Panc1 (cell line): ENCODE measurements at places on chromosomes 5 and 9.

DNA sequence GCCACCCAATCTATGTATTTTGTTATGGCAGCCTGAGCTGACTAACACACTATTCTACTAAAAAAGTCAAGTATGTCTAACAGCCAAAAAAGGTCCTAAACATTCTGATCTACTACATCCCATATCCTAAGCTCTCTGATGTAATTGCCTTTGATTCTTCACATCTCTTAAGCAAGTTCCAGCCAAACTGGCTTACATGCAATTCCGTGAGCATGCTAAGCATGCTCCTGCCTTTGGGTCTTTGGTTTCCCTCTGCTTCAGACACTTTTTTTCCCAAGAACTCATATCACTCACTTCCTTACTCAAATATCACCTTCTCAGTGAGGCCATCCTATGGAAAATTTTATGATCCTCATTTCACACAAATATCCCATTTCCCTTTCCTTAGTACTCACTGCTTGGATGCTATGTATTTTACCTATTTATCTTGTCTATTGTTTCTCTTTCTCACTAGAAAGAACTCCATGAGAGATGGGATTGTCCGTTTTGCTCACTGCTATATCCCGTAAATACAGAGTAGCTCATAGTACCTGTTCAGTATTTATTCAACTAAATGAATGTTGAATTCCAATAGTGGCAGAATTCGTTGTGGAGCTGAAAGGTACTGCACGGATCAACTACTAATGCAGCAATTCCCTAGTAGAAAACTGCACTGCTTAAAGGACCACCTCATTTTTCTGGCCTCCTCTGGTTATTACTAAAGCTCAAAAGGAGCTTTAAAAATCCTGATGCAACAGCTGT is 2.3 kb upstream of the SLC12A2 start:
- no peak for DNase-seq

DNA sequence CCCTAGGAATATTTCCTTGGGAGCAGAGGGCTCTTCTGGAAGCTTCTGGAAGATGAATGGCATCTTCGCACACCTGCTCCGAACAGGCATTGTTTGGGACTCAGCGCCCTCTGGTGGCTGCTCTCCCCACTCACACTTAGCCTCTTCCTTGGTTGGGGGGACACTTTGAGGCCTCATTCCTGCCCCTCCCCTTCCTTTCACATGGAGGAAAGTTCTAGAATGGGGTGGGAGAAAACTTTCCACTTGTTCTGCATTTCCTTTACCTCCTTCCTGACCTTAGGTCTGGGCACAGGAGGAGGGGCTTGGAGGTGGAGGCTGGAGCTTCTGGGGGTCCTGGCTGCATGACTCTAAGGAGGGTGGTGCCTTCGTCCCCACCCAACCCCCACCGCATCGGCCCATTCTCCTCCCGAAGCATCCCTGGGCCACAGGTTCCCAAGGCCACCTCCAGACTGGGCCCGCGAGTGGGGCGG is 19.3 kb upstream of the SMIM32 start:
- peak; percentile 57 for DNase-seq

DNA sequence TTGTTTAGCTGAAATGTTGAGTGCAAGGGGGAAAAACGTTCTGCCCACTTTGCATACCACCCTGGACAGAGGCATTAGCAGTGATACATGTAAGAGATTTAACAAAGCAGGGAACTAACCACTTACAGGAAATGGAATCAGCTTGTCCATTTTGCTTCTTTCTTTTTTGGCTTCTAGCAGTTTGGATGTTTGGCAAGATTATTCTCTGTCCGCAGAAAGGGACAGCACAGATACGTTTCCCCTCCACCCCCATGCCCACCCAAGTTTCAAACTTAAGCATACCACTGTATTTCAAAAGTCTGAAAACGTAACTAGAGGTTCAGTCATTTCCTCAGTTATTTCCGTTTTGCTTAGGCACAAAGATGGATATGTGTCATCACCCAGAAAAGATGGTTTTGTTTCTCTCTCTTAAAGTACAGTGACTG is 118.4 kb downstream of the GDNF start:
- DNase-seq = no peak

- peak; percentile 97 for DNase-seq
Measured at GRCh38 chr9:37471942-37472684, 6.9 kb upstream of the ZBTB5 start.

GRCh38 chr9:134214766-134215419 is 50.5 kb upstream of the RNU6ATAC start:
- no peak for DNase-seq

DNA sequence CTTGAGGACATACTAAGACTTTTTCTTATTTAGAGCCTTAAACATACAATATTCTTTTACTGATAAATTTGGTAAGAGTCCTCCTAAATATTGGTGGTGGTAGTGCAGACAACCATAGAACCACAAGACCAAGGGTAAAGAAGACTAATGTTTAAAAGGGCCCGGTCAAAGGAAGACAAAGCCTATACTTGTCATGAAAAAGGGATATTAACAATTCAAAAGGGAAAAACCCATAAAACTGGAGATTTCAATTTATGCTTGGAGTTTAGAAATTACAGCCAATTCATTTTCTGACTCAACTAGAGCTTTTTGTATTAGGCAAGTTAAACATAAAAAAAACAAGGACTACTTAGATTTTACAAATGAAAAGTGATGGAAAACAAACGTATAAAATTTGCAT is 24.4 kb downstream of the FEM1C start:
- DNase-seq = no peak

DNA sequence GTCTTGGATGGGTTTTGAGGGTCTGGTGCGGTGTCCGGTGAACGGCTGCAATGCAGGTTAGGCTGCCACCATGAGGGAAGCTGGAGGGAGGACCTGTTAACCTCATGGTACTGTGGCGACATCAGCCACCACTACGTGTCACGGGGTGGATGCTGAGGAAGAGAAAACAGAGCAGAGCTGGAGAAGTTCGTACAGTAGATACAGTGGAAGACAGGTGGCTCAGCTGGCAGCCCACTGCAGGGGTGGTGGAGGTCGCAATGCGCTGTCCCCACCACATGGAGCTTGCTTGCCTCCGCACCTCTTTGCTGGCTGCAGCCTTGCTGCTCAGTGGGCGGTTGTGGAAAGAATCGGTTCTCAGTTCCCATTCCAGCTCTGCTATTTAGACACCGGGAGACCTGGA is 2.8 kb downstream of the DCANP1 start:
- no peak for DNase-seq

- DNase-seq = no peak
Measured at GRCh38 chr9:18441261-18441660, 32.7 kb upstream of the ADAMTSL1 start.

DNA sequence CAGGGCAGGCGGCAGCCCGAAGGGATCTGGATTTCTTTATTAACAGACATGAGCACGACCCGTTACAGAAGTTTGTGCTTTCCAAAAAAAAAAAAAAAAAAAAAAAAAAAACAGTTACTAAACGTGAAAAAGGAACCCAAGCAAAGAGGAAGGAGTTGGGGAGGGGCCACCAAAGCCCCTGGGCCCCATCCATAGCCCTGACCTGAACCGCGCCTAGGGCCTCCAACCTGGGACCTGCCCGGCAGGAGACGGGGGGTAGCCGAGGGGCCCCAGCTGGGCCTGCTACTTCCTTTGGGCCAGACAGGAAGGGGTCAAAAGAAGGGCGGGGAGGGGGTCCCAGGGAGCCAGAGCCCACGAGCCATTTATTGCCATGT is 10.0 kb downstream of the PRR7 start:
- no peak for DNase-seq

GRCh38 chr9:96777426-96777864 is 442 bp downstream of the ZNF510 start:
- DNase-seq = no peak

DNA sequence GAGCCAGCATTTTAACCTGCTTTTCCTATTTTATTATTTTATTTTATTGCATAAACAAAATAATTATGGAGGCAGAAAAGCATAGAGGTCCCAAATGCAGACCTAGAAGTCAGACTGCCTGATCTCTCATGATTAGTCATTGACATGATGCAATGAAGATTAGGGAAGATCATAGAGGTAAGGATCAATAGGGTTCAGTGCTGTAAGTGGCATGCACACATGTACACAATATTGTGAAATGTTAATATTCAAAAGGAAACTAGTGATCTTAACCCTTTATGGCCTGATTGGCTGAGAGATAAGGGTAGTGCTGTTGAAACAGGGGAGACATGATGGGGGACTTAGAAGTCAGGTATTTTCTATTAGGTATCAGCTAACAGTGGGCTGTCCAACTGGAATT is 1.1 kb upstream of the FRRS1L start:
- no peak for DNase-seq

DNA sequence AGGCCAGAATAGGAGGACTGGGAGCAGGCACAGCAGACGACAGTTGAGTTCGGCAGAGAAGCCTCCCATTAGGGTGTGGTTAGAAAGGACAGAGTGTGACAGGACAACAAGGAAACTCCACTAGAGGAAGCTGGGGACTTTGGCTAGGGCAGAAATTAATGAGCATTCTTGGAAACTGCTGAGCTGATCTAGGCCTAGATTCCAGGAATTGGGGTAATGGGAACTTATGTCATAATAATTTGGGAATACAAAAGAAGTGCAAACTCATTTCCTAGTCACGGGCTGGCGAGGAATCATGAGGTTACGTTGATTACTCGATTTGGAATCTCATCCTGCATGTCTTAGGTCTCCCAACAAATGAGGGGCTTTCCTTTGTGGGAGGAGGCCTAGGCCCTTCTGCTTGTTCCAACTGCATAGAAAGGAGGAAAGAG is 144.6 kb upstream of the RPS23 start:
- DNase-seq = no peak

DNA sequence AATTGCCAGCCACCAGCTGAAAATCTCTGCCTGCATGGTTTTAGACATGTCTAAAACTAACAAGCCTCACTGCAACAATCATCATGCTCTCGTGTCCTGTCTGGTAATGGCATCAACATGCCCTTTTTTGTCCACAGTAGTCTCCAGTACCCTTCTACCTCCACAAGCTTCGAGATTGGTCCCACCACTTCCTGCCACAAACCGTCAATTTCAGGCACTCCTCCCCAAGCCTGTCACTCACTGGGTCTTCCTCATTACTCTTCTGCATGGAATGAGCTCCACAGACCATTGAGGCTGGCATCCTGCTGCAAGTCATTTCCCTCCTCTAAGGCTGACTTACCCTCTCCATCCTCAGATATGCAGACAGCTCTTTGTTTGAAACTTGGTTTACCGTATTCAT is 9.0 kb downstream of the LPAR1 start:
- DNase-seq = no peak

GRCh38 chr5:34491251-34491620 is 164.9 kb upstream of the RAI14 start:
- no peak for DNase-seq

GRCh38 chr5:180802325-180803180 is at the start of gene MGAT1:
TSS of gene MGAT1 (minus strand) at chr5:180802806. CDS start at chr5:180792971, 9,835 bp downstream.
- DNase-seq = no peak

GRCh38 chr5:175535796-175536195 is 57.4 kb downstream of the SFXN1 start:
- DNase-seq = no peak

DNA sequence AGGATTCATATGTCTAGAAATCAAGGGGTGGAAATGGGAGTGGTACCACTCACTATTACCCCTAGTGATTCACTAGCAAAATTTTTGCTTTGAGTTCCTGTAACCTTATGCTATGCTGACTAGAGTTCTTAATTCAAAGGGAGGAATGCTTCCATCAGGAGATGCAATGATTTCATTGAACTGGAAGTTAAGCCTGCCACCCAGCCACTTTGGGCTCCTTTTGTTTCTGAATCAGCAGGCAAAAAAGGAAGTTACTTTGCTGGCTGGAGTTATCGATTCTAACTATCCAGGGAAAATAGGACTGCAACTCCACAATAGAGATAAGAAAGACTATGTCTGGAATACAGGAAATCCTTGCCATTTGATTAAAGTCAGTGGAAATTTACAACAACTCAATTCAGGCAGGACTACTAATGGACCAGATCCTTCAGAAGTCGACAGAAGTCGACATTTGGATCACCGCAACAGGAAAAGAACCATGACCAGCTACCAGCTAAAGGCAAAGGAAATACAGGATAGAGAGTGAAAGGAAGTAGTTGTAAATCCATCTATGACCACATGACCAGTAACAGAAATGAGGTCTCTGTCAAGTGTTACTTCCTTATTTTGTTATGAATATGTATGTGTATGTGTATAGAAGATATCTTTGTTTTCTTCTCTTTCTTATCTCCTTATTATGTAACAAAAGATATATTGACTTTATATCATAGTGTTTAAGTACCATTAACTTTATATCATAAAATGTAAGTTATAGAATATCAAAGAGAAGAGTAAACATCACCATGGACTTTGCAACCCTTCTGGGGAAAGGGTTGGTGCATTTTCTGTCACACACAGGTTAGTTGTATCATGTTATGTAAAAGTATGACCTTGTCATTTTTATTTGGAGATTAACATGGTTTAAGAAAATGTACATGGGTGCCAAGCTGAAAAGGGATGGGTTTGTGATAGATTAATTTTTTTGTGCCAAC is 198.7 kb upstream of the HAPLN1 start:
- DNase-seq = no peak
